Bone marrow (tissue), 2 donors: ENCODE measurements at places on chromosomes 3 and 15.

DNA sequence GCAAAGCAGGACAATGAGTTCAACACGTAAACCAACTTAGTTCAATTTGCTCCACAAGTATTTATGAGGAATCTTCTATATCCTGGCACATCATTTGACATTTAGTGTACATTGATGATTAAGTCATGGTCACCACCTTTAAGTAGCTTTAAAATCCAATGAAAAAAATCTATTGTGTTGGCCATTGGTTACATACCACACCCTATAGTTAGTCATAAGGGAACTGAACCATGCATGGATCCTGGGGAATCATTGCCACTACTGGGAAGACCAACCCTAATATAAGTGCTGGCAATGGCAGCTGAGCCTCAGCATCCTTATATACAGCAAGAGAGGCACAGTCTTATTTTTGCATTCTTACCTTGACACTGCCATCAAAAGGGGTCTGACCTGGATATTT lies 502.5 kb downstream of the MECOM start:
- no peak for DNase-seq

GRCh38 chr3:87833039-87833377 lies 225.8 kb downstream of the CGGBP1 start:
- no peak for DNase-seq

DNA sequence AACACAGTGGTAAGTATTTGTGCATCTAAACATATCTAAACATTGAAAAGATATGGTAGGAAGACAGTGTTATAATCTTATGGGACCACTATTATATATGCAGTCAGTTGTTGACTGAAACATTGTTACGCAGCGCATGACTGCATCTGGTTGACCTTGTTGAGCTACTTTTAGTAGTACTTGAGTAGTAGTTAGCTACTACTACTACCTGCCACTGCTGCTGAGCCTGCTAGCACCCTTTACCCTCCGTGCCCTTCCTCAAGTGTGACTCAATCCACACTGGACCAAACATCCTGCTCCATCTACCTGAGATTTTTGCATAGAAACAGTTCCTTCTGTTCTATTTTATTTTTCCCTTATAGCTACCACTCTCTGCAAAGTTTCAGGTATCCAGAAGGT lies 123.6 kb upstream of the STRIT1 start:
- no peak for DNase-seq

DNA sequence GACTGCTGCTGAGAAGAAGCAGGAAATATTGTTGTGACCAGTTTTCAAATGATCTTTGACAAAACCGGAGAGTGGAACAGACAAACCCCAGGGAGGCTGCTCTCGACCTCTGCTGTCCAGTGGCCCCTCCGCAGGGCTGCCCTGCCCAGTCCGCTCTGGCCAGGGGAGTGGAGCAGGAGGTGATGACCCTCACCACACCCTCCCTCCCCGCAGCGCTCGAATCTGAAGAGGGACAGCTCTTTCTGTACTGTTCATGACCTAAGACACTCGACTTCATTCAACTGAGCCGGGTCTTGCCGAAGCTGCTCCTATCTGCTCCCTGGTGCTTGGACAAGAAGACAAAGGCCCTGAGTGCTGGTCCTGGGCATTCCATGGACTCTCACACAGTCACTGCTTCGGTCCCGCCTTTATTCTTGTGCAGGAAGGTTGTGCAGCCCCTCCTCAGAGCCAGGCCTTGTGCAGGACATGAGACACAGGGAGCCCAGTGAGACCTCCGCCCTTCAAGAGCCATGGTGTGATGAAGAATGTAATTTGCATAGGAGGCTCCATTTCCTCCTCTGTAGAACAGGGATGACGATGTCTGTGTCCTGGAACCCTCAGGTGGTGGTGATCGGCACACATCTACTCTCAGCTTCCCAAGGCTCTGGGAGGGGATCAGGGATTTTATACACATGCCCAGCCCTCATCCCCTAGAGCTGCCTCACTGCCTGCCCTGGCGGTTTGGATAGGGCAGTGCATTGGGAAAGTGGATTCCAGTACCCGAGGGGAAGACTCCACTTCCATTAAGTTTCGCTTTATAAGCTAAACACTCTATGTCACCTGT lies 97.1 kb upstream of the PRR20G start:
- no peak for DNase-seq

- no peak for DNase-seq
Measured at GRCh38 chr3:40690749-40691451, 166.1 kb downstream of the ZNF621 start.

- DNase-seq: no peak
Measured at GRCh38 chr3:43287500-43287873, 1.1 kb downstream of the SNRK start.

GRCh38 chr15:90257776-90258175 lies 7.7 kb upstream of the NGRN start:
- no peak for DNase-seq
